ENCODE measurements at places on chromosomes 5 and 9.

DNA sequence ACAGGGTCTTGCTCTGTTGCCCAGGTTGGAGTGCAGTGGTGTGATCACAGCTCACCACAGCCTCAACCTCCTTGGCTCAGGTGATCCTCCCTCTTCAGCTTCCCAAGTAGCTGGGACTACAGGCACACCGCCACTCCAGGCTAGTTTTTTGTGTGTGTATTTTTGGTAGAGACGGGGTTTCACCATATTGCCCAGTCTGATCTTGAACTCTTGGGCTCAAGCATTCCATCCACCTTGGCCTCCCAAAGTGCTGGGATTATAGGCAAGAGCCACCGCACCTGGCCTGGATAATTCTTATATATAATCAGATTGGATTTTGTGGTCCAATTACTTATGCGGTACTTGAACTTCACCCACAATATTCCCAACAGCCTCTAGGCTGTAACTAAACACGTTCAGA lies 19.8 kb downstream of the CCDC69 start:
- DNase-seq, result no peak

- peak; percentile 26 for DNase-seq
Observed at GRCh38 chr9:129737479-129738274, 15.2 kb downstream of the PTGES start.

DNA sequence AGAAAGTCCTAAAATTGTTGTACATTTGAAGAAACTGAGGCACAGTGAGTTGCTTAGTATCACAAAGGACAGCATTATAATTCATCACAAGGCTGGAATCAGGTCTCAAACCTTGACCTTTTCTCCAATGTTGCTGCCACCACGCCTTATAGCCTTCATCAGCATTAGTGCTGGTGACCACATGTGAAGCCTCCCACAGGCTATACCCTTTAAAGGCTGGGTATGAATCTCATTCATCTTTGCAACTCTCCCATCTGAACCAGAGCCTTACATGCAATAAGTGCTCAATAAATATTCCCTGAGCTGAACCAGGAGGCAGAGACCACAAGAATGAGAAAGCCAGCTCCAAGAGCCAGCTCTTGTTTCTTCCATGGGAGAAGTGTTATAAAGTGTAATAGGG lies 104.7 kb downstream of the SPOCK1 start:
- no peak for DNase-seq

GRCh38 chr9:36141288-36141687 lies 4.8 kb downstream of the GLIPR2 start:
- no peak for DNase-seq

All from SHP77 treated with DMSO at 0.1 percent for 48 hours (cell line).